ENCODE measurements at places on chromosomes 1 and 21.

DNA sequence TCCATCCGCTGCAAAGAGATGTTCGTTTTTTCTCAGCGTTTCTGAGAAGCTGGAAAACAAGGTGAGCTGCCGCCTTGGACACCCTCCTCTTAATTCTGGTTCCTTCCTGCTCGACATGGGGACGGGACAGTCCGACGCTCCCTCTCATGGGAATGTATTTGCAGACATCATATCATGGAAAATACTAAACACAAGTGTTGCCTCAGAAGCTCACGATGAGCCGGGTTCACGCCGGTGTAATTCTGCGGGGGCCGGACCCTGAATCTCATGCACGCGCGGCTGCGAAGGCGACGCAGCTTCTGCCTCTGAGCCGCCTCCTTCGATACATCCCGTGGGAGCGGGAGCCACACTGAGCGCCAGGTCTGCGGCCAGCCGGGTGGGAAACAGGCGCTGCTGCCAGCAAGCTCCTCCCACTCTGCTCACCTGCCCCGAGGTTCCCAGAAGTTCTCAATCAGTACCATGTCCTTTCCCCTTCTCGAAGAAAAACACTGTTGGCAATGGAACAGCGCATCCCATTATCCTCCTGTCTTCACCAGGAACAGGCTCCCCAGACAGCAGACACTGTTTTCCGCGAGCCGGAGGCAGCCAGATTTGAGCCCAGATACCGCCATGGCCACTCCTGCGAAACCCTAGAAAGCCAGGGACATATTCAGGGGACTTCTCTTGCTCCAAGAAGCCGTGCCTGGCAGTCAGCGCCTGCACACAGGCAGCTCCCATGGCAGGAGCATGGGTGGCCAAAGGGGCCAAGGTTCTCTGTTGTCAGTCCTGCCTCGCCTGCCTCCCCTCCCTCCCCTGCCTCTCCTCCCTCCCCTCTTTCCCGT lies 98.0 kb downstream of the WDR4 start:
- DNase-seq = no peak

DNA sequence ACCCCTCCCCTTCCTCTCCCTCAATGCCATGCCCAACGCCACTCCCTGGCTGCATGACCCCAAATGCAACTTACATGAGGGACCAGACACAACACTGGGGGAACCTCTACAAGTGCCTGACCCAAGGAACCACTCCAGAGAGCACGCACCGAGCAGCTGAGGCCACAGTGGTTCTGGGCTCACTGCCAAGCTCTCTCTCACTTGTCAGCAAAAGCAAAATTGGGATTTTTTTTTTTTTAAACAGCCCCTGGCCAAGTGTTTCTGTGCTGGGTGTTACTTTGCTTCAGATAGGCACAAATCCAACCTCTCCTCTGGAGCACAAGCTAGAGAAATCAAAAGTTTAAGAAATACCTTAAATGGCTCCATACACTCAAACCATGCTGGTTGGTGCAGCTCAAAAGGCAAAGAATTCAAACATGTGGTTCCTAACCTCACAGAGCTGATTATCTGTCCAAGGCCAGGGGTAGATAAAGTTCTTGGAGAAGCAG lies 363.0 kb downstream of the SETD4 start:
- DNase-seq = no peak

GRCh38 chr1:232728507-232729263 lies 76.5 kb upstream of the MAP10 start:
- DNase-seq = no peak

GRCh38 chr1:42739753-42740700 lies at the start of gene CLDN19:
Gene CLDN19, minus strand, starts transcription at chr1:42740236. Its CDS starts 173 bp downstream, at chr1:42740063.
- no peak for DNase-seq

DNA sequence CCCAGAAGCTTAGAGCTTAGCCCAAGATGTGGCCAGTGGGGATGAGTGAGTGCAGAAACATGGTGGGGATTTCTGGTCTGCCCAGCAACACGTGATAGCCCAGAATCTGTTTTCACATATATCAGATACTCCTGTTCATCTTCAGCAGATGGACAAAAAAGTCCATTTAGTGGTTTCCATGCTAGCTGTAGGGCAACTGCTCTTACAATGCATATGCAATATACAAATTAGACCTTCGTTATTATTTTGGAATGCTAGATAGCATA lies 96.9 kb upstream of the SGIP1 start:
- no peak for DNase-seq

DNA sequence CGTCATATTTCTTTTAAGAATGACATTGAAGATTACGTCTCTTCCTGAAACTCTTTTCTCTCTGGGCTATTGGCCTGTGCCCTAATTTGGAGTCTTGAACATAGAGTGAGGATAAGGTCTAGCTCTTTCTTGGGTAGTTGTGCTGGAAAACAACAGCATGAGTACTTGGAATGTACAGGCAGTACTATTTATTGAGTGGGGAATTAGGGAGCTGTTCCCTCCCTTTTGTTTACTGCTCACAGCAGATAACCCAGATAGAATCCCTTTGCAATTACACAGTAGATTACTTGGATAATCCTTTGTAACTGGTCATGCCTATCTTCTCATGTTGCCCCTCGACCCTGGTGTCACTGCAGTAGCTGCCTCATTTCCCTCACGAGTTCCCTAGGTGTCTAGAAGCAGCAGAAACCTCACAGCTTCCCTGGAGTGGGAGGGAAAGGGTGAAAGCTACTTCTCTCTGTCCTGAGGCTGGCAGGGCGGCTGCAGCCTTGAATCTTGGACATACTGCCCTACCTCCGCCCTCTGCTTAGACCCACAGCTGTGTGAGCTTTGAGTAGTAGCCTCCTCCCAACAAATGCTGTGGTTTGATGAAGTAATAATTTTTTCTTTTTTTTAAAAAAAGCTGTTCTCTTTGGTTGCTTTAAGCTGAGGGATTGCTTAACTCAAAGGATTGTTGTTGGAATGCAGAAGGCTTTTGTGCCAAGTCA lies 70.6 kb downstream of the FGGY start:
- no peak for DNase-seq

- DNase-seq = no peak
Measured at GRCh38 chr1:55848906-55849305, 633.7 kb upstream of the USP24 start.

- DNase-seq = no peak
Measured at GRCh38 chr1:28313702-28314546, 14.9 kb upstream of the MED18 start.

DNA sequence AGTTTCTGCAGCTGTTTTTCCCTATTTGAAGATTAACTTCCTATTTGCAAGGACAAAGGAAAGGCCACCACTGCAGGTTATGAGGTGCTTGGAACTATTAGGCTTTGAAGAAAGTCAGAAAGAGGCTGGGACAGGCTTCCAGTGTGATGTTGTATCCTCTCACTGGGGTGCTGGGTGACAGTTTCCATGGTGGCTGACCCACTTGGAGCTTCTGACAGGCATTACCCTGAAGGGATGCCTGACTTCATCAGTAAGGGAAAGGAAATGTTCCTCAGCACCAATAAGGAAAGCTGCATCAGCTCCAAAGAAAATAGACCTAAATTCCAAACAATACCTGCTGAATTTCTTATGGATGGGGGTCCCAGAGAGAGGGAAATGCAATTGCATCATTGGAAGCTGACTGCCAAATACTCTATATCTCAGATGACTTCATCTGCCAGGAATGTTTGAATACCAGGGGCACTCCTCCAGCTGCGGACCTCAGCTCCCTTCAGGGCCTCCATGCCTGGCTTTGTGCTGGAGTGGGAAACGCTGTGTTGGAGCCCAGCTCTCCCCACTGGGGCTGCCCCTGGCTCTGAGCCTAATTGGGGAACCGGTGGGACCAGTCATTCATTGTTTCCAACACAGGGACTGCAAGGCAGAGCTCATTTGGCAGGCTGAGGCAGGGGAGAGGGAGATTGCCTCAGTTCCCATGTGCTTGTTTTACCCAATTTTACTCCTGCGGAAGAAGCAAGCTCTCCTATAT lies 76.6 kb downstream of the RGL1 start:
- no peak for DNase-seq

- no peak for DNase-seq
Measured at GRCh38 chr21:38858812-38859205, 53.1 kb downstream of the ETS2 start.

GRCh38 chr1:232571523-232571922 lies 58.4 kb downstream of the SIPA1L2 start:
- DNase-seq = no peak

DNA sequence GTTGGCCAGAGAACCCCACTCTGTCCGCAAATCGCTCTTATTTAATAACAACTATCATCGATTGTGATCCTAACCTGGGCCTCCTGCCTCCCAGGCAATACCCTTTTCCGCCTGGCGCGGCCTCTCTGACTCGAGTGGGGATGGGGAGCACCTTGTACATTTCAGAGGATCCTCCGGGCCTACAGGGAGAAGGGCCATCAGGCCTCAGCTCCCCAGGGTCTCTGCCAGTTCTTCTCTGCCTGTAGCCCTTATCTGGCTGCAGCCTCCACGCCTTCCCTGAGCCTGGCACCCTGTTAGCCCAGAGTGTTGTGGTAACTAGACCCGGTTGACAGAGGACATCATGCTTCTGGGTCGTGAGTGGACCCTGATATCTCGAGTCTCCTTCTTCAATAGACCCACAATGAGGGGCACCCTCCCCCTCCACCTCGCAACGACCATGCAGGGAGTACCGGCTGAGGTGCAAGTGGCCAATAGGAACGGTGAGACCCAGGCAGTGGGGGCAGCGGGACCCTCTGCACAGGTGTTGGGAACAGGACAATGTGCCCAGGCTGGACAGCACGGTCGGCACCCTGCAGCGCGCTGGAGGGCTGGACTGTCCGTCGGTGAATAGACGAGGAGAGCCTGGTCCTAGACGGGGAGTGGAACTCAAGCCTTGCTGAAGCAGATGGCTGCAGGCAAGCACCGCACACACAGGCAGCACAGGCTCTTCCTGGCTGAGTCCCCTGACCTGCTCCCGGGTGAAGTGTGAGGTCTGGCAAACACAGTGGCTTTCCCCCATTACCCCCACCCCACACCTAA lies 7.1 kb upstream of the CRYBG2 start:
- DNase-seq = no peak

GRCh38 chr1:84122780-84123382 lies 21.2 kb upstream of the PRKACB start:
- peak; percentile 29 for DNase-seq

GRCh38 chr1:168362991-168363390 lies 82.3 kb downstream of the TBX19 start:
- DNase-seq = no peak

DNA sequence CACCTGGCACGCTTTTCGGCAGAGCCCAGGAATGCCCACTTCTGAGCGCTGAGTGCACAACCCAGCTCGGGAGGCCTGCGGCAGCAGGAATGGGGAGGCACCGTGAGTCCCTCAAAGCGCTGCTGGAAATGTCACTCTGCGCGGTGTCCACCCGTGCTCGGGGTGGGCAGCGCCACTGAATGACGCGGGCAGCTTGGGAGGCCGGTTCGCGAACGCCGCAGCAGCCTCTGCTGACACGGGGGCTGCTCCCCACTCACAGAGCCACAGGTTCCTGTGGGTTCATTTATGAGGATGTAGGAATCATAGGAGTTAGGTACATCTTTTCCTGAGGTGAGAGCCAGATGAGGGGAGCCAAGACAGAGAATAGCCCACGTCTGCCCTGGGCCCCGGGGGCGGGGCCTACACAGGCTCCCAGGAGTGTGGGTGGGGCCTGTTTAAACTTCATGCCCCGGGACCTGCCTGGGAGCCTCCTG lies 146.7 kb upstream of the COL6A1 start:
- no peak for DNase-seq

GRCh38 chr1:232127190-232127589 lies 500.6 kb downstream of the DISC1 start:
- DNase-seq = no peak

DNA sequence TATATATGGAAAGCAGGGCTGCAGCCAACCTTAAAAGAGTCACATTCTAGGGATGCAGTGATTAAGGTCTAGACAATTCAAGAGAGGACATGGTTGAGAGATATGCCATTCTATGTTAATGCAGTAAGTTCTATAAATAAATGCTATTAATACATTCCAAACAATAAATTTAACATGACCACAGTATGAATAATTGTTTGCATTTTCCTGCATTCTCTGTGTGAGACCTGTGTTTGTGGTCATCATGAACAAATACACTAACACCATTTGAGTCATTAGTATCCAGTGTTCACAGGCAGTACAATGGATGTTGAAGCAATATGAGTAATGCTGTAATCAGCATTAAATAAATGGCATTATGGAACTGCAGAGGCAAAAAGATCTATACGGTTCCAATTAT lies 5.5 kb upstream of the ZRANB2 start:
- no peak for DNase-seq

DNA sequence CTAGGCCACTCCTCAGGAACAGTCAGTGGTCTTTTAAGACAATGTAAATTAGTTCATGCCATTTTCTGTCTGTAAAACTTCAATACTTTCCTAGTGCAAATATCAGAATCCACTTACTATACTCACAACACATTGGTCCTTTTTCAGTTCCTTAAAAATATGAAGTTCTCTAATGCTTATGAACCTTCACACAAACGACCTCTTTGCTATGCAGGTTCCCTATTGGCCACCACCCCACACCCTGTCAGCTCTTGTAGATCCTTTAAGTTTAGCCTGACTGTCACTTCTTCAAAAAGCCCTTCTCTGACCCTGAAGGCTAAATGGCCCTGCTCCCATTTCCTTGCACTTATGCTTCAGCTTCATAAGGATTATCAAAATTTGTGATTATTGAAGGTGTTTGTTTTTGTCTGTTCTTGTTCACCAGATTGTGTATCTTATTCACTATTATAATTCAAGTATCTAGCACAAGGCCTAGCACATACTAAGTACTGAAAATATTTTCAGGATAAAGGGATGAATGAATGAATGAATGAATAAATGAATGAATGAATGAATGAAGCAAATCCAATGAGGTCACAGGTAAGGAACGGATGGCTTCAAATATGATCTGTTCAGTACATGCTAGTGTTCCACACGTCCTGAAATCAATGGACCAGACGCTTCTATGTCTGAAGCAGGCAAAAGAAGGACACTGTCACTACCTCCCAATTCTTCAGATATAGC lies 373.9 kb downstream of the VAV3 start:
- no peak for DNase-seq

- no peak for DNase-seq
Measured at GRCh38 chr1:17984583-17984982, 123.0 kb upstream of the IGSF21 start.

DNA sequence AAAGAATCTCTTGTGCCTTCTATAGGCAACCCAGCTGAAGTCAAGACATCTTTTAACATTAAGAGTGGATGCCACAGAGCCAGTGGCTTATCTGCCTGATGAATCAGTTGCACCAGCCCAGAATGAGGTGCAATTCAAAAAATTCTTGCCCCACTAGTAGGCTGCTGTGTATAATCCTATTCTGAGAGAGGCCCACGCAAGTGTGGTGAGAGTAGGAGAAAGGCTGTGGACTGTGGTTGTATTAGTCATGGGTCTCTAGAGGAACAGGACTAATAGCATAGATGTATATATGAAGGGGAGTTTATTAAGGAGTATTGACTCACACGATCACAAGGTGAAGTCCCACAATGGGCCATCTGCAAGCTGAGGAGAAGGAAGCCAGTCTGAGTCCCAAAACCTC lies 216.4 kb downstream of the LTN1 start:
- DNase-seq = no peak

DNA sequence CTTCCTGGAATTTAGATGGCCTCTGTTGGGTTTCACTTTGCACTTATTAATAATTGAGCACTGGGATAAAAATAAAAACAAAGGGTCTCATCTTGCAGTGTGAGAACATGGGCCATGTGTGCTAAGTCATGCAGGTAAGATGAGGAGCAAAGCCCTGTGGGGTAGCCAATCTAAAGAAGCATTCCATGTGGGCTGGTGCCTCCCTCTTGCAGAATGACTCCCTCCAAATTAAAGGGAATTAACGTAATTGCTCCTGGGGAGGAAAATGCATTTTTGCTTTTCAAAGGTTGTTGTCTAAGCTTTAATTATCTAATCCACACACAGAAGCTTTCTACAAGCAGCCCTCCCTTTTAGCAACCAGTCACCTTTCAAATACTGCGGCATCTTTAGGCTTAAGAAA lies 69.8 kb downstream of the CDC14A start:
- no peak for DNase-seq

All from stimulated activated CD4-positive, alpha-beta T cell treated with anti-CD3 and anti-CD28 coated beads, Interleukin-1b, Interleukin-23, amount 100 ng/mL, for 1 hour (primary cell).